ENCODE measurements at places on chromosomes 13 and 19.

- no peak for DNase-seq
Measured at GRCh38 chr13:57569986-57570385, 61.6 kb upstream of the PCDH17 start.

- DNase-seq = no peak
Measured at GRCh38 chr13:85148009-85148408, 651.2 kb downstream of the SLITRK6 start.

- DNase-seq = no peak
Measured at GRCh38 chr13:37981932-37982331, 112.4 kb upstream of the TRPC4 start.

DNA sequence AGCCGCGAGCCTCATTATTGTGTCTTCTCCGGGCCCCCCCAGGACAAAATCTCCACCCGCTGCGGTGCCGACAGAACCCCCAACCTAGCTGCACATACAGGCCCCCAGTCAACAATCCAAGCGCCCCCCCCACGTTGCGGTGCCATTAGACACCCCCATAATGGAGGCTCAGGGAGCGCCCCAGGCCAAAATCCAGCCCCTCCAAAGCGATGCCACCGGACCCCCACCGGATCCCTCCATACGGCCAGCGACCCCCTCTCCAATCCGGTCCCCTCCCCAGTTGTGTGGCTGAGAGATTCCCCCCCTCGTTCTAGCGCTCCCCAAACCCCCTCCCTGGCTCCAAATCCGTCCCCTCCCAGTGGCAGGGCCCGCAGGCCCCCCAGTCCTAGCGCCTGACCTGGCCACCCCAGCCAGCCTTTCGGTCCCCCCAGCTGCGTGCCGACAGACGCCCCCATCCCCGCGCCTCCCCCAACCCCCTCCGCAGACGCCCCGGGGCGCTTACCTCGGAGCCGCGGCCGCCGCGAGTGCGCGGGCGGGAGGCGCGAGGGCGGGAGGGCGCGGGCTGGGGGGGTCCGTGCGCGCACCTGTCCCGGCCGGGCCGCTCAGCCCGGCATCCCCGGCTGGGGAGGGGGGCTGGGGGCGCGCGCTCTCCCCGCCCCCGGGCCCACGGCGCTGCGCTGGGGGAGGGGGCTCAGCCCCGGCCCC, 21.6 kb upstream of the SEMA6B start:
- no peak for DNase-seq

DNA sequence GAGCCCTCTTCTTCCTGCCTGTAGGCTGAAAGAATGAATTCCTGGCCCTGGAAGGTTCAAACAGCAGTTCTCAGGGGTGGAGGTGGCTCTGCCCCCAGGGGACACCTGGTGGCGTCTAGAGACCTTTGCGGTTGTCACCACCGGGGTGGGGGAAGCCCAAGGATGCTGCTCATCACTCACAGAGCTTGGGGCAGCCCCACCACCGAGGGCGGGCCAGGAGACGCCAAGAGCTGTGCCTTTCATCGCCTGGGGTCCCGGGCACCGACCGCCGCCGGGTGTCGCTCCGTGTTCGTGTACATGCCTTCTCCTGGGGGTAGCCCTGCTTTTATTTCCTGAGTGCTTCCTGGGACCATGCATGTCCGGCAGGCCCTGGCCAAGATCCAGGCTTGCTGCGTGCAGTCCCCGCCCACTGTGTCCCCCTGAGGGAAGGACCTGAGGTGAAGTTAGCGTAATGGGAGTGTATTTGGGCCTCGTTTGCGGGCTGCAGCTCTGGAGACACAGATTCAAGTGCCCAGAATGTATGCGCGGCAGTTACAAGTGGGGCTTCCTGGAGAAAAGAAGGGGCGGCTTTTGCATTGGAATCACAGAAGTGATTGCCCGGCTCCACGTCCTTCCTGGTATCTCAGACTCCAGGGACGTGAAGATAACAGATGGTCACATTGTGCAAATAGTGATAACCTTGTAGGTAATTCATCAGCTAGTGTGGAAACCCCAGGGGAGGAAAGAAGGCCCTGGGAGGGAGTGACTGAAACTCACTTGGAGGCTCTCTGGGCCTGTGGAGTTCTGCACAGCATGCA, 7.8 kb downstream of the DOT1L start:
- DNase-seq = no peak

DNA sequence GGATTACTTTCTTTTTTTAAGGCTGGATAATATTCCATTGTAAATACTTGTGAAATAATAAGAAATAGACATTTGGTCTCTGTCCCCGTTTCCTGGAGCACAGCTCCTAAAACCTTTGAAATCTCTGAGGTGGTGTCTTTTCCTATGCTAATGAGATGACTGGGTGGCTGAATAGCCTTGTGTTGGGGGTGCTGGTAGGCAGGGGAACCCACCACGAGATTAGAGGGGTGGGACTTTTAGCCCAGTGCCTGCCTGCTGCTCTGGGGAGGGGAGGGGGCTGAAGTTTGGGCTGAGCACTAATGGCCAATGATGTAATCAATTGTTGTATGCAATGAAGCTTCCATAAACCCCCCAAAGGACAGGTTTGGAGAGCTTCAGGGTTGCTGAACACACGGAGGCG, 175.7 kb downstream of the FGF9 start:
- DNase-seq = no peak

DNA sequence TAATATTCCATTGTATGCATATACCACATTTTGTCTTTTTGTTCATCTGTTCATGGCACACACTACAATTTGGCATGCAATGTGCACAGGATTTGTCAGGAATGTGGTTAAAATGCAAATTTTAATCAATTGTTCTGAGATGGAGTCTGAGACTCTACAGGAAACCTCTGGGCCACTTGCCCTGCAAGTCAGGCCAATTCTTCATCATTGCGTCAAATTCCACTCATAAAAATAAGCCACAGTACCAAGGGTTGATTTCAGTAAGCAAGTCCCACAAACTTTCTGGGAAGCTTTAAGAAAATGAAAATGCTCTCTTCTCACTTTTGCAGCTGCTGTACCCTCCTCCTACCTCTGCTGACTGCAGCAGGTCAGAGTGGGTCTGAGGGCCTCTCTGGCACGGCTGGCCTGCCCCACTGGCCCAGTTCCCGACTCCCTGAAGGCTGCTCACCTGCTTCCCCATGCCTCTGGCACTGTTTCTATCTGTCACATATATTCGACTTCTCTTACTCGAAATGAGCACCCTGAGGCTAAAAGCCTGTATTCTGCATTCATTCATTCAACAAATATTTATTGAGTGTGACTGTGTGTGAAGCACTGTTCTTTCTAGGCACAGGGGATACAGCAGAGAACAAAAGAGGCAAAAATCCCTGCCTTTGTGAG, 83.8 kb upstream of the WASF3 start:
- peak; percentile 1 for DNase-seq

DNA sequence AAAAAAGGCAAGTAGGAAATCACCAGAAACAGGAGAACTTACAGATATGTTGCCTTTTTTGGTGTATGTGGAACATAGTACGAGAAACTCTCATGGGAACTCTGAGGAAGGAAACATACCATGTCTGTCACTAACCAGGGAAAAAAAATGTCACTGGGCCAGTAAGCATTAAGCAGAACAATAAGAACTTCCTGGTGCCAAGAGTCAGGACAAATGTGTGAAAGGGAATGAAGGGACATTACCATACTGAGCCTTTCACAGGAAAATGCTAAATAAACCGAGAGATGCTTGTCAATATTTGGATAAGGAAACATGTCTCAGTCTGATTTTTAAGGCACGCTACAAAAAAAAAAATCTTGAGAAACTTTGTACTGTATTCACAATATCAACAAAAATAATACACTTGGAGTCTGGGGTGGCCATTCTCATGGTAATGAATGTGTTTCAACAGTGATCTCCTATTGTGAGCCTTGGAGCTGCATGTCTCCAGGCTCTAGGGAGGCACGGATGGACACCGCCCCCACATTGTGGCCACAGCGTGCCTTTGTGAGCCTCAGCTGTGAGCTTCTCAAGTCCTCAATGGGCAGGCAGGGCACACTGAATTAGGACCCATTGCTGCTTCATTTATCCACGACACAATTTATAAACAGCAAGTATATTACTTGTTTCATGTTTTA, 113.0 kb upstream of the ARGLU1 start:
- DNase-seq = no peak

GRCh38 chr13:113216254-113217048, 7.0 kb downstream of the CUL4A start:
- no peak for DNase-seq

GRCh38 chr13:59700281-59700680, 463.4 kb downstream of the DIAPH3 start:
- no peak for DNase-seq

GRCh38 chr13:40665126-40666044, 1.1 kb downstream of the FOXO1 start:
- peak; percentile 89 for DNase-seq

GRCh38 chr13:67474115-67474514, 244.0 kb upstream of the PCDH9 start:
- DNase-seq = no peak

GRCh38 chr19:5191091-5191490, 149.5 kb downstream of the PTPRS start:
- DNase-seq = no peak

DNA sequence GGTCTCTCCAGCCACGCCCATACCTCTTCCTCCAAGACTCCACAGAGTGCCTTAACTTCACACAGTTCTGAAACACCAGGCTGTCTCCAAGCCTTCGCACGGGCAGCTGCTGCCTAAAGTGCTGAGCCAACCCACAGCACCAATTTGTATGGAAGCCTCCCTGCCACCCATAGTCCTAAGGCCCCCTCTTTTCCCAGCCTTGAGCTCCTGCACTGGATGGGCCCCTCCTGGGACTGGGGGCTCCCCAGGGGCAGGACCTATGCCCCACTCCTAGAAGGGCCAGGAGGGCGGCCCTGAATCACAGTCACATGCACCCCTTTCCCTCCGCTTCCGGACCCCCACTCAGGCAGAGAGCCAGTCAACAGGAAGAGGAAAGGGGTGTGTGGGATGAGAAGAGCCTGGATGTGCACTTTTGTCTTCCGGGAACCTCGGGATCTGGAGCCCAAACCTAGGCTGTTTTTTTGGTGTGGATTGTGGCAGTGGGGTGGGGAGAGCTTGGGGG, 5.1 kb upstream of the FCER2 start:
- peak; percentile 25 for DNase-seq

DNA sequence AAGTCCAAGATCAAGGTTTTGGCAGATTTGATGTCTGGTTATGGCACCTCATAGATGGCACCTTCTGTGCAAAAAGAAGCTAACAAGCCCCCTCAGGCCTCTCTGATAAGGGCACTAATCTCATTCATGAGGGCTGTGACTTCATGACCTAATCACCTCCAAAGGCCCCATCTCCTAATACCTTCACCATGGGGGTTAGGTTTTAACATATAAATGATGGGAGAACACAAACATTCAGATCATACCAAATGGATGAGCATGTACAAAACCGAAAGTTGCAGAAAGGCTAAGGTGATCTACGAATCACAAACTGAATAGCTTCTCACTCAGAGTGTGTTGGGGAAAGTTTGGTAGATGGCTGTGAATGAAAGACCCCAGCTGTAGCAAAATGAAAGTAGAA, 217.4 kb downstream of the TBC1D4 start:
- DNase-seq = no peak

GRCh38 chr13:90910018-90910639, 437.4 kb upstream of the MIR17HG start:
- no peak for DNase-seq

DNA sequence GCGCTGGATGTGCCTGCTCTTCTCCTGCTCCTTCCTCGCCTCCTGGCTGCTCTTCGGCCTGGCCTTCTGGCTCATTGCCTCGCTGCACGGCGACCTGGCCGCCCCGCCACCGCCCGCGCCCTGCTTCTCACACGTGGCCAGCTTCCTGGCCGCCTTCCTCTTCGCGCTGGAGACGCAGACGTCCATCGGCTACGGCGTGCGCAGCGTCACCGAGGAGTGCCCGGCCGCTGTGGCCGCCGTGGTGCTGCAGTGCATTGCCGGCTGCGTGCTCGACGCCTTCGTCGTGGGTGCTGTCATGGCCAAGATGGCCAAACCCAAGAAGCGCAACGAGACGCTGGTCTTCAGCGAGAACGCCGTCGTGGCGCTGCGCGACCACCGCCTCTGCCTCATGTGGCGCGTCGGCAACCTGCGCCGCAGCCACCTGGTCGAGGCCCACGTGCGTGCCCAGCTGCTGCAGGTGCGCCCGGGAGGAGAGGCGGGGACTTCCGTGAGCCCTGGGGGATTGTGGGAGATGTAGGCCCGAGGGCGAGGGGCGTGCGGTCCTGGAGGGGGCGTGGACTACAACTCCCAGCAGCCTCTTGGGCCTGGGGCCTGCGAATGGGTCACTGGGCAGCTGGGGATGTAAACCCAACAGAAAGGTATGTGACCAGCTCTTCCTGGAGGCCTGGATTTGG, 6.7 kb downstream of the KCNJ14 start:
- DNase-seq = no peak

GRCh38 chr13:31214435-31214834, 14.7 kb downstream of the B3GLCT start:
- no peak for DNase-seq

DNA sequence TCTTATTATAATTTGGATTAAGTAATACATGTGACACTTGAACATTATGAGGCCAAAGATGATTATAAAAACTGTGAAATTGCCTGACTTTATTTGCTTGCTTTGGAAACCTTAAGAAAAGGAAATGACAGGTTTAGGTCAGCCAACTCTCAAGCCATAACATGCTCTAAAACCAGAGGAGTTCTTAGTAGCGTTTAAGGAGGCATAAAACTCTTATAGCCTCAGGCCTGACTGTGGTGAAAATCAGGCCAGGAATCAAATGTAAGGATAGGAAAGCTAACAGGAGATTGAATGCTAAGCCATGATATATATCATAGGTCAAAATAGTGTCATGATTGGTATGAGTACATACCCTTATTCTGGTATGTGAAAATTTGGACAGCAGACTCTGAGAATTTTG, 1142.4 kb upstream of the MIR17HG start:
- no peak for DNase-seq

- DNase-seq = no peak
Measured at GRCh38 chr13:54394085-54394700, 1365.6 kb downstream of the OLFM4 start.

DNA sequence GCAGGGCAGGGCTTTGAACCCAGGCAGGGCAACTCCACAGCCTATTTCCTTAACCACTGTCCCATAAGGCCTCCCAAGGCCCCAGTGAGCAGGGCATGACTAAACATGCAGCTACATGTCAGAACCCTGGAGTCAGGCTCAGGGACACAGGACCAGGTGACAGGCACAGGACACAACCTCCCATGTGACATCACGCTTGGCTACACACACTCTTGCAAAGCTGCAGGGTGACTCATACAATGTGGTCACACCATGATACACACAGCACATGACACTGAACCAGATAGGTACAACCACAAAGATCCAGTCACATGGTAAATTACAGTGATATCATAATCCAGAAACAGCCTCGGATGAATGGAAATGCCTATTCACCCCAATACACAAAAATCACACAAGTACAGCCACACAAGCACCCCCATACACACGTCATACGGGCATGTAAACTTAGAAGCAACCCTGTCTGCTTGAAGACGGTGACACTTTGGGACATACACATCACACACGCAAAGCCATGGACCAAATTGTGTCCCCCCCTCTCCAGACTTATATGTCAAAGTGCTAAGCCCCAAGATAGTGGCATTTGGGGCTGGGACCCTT, 14.5 kb downstream of the KLK4 start:
- no peak for DNase-seq

Data from lower leg skin (tissue), 4 donors.